AG04450 (cell line): ENCODE measurements at places on chromosomes 3 and 15. TPM values are rescaled to one million over a fixed set of nuclear protein-coding genes. Genes with fewer than 3 reads are reported as not detected.

The CCR8 gene
- not detected in 2 replicates for polyA plus RNA-seq

The DUOXA2 gene
- polyA plus RNA-seq, result not detected in 2 replicates

The EPHB3 gene
- polyA plus RNA-seq, result 1.9 TPM in 2 replicates

The XRN1 gene
- 26.4 and 36.9 TPM in 2 replicates for polyA plus RNA-seq

The CNTN6 gene
- polyA plus RNA-seq, result not detected in 2 replicates

The IL5RA gene
- not detected in 2 replicates for polyA plus RNA-seq
